ENCODE measurements at places on chromosomes 11 and 22.
A peak's percentile ranks its signal among the peaks of the same experiment; 100 is the strongest.

- no peak for DNase-seq
Measured at GRCh38 chr22:29512031-29512430, 32.0 kb downstream of the NEFH start.

DNA sequence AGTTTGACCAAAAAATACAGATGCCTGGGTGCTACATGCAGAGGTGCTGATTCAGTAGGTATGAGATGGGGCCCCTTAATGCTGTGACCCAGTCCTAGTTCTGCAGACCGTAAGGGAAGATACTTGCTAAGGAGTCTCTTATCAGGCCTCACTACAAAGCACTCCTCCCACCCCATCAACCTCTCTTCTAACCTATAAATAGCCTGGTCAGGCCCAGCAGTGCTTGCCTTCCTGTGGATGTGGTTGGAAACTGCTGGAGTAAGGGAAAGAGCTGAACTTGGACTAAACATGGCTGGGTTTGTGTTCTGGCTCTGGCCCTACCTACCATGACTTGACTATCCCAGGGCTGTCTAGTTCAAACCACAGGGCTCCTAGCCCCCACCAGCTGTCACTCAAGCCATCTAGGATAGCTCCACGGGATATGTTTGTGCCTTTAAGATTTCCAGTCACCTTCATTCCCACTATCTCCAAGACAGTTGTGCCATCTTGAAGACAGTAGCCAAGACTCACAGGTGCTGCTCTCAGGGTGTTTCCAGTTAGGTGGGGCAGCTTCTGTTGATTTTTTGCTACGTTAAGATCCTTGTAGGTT, 9.5 kb upstream of the DKK3 start:
- no peak for DNase-seq

DNA sequence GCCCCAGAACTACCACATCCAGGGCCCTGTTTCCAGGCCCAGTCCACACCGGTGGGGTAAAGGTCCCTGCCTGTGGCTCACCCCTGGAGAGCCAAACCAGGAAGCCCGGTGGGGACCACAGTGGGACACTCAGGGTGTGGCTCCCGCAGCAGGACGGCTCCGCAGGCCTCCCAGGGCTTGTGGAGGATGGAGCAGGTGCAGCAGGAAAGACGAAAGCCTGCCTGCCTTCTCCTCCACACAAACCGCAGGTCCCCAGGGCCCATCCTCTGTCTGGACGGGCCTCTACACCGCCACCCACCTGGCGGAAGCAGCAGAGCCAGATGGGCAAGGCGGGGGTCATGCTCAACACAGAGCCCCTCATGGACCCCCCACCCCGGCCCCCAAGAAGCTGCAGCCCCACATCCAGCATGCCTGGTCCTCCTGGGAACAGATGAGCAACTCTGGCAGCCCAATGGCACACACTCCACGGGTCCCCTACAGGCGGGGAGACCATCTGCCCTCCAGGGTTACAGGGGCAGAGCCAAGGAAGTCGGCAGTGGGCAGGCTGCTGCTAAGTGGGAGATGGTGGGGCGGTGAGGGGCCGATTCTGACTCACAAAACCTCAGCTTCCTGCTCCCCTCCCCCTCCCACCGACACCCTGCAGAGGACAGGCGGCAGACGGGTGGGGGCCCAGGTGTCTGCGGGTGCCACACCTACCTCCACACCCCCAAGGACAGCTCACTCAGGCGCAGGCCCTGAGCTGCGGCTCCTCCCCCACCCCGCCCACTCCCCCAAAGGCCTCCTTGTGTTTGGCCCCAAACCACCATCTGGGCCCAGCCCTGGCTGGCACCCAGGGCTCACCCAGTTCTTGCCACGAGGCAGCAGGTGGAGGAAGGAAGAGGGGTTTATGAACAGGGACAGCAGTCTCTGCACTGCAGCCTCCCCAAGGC, 5.2 kb downstream of the SBF1 start:
- DNase-seq: peak; percentile 20

DNA sequence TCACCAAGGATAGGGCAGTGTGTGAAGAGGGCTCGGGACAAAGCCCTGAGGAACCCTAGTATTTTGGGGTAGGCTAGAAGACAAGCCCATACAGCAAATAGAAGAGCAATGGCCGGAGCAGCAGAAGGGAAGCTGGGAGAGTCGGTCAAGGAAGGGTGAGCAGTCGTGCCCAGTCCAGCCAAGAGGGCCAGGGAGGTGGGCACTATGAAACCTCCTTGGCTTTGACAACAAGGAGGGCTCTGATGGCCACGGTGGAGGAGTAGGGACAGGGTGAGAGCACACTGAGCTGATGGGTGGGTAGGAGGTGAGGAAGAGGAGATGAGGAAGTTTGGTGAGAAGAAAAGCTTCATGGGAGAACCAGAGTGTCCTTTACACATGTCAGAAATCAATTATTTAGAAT, 2.2 kb upstream of the YWHAH start:
- no peak for DNase-seq

GRCh38 chr11:30566482-30566881, 19.7 kb downstream of the MPPED2 start:
- no peak for DNase-seq

GRCh38 chr11:31421820-31422219, 52.2 kb downstream of the DNAJC24 start:
- DNase-seq: no peak

- no peak for DNase-seq
Measured at GRCh38 chr22:24437091-24437490, 9.7 kb downstream of the ADORA2A start.

DNA sequence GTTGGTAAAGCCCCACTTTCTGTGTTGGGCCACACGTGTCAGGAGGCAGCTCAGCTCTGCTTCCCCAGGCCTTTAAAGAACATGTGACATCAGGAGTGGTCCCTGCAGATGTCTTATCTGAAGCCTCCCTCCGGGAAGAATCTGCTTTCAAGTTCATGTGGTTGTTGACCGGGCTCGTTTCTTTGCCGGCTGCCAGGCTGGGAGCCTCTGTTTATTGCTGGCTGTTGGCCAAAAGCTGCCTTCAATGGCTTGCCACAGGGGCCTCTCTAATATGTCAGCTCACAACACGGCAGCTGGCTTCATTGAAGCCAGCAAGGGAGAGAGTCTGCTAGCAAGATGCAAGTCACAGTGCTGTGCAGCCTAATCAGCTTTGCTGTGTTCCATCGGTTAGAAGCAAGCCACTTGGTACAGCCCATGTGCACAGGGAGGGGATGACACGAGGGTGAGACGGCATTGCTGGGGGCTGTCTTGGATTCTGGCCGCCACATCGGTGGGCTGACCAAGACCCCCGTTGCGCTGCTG, 14.6 kb downstream of the MRGPRF start:
- peak; percentile 44 for DNase-seq

DNA sequence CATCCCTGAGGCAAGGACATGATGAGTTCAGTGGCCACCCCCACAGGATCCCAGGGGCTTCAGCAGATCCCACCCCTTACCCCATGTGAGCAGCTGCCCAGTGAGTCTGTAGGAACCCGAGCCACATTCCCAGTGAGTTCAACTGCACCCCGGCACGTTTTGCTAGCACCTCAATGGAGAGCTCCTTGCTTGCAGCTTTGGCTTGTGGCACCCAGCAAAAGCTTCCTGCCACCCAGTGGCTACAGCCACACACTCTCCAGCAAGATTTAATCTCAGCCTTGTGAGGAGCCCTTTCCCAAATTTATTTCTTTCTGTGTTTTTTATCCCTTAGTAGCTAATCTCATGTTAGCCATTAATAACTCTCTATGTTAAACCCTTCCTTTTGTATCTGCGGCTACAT, 4.0 kb downstream of the SAA1 start:
- no peak for DNase-seq

GRCh38 chr11:119181677-119182412, 3.4 kb upstream of the NHERF4 start:
- DNase-seq: no peak

DNA sequence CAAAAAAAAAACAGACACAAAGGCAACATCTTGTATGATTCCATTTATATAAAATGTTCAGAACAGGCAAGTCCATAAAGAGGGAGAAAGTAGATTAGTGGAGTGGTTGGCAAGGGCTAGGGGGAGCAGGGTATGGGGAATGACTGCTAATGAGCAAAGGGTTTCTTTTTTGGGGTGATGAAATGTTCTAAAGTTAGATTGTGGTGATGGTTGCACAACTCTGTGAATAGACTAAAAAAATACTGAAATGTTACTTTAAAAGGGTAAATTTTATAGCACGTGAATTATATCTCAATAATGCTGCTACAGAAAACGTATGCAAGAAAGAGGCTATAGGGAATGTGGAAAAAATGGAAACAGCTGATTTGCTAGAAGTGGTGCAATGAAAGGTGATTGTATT, 155.1 kb downstream of the TENM4 start:
- DNase-seq: no peak

DNA sequence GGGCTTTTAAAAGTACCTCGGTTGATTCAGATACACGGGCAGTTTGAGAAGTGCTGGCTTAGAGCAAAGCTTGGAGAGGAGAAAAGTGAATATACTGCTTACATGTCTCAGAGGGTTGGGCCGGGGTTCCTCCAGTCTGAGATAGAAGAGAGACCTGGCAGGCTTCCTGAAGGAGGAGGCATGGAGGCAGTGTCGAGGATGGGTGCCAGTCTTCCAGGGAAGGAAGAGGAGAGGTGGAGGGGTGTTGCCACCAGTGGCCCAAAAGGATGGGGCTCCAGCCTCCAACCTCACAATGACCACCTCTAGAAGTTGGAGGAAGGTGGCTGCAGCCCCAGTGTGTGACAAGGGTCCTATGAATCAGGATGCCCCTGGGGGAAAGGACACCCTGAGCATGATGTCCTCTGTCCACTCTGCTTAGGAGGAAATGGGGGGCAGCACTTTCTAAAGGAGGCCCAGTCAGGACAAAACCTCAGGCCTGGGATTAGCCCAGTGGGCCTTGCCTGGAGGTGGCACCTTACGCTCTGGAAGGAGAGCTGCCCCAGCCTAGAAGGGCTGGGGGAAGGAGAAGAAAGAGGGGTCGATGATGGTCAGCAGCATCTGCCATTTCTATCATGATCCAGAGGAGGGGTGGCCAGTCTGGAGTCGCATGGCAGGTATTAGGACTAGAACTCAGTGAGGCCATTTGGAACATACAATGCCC, 65.2 kb downstream of the CD82 start:
- no peak for DNase-seq

DNA sequence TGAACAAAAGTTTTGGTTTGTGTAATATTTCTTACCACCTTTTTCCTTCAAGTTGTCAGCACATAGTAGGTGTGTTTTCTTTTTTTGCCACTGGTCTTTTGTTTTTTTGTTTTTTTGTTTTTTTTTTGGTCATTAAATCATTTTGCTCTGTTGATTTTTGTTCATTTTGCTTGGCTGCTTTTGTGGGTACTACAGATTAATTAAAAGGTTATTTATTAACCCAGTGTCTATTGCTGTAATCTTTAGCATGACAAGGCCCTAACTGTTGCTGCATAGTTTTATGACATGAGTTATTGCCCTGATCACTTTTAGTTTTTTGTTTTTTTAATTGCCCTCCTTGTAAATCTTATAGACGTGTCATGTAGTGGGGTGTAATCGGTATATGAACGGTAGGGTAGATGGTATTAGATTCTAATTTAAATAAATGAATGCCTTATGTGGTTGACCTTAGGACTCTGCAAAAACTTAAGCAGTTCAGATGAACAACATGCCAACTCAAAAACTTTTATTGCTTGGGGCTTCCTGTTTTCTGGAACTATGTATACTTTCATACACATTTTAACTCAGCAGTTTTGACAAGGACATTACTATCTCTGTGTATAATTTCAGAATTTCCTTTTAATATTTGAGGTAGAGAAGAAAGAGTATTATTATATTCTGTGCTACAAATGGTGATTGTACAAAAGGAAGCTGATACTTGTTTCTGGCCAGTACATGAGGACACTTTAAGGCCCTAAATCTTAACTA, 7.9 kb downstream of the EWSR1 start:
- DNase-seq: no peak

- no peak for DNase-seq
Measured at GRCh38 chr11:113444502-113445123, 30.6 kb downstream of the DRD2 start.

GRCh38 chr22:45804319-45804985, 132.8 kb downstream of the ATXN10 start:
- DNase-seq: no peak

DNA sequence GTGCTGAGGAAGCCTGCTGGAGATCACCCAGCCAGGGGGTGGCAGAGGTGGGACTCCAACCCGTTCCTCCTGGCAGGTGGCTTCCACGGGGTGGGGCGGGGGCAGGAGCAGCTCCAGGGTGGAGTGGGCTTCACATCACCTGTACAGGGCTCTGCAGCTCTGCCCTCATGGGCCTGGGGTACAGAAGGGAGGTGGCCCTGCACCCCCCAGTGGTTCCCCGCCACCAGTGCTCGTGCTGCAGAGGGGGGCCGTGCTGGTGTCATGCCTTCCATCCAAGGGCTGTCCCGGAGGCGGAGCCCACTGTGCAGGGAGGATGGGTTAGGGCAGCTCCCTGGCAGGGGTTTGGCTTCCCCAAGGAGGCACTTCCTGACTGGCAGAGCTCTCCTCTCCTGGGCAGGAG, 76.4 kb upstream of the SHISAL1 start:
- DNase-seq: no peak

GRCh38 chr22:46058091-46058420, 81.1 kb upstream of the WNT7B start:
- peak; percentile 90 for DNase-seq

- no peak for DNase-seq
Measured at GRCh38 chr11:69238573-69239351, 55.2 kb upstream of the MYEOV start.

GRCh38 chr11:12157241-12157661, 46.9 kb downstream of the MICAL2 start:
- DNase-seq: peak; percentile 82

DNA sequence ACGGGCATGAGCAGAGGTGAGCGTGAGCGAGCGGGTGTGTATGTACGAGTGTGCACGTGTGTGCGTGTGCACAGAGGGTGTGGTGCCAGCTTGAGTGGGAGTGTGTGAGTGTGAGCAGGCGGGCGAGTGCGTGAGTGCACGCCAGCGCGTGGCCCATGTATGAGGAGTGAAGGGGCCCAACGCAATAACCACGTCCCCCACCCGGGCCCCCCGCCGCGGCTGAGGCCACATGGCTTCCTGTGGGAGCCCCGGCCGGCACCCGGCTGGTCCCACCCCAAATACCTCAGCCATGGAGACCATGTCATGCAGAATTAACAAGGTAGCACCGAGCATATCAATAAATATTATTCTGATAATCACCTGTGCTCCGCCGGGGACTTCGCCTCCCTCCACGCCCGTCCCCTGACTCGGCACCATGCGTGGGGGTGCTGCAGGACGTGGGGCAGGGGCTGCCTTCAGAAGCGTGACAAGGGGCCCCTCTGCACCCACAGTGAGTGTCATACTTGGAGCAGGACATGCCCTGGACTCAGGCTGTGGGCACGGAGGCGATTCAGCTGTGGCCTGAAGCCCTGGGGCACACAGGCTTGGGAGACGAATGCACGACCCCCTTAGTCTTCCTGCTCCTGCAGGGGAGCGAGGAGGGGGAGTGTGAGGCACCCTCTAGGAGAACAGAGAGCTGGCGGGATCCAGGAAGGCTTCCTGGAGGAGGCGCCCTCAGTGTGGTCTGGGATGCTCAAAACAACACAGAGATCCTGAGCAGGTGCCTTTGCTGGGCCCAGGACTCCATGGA, 5.6 kb upstream of the TRABD start:
- DNase-seq: no peak

- no peak for DNase-seq
Measured at GRCh38 chr22:38866399-38867123, 5.5 kb downstream of the CBX6 start.

All from fibroblast of skin of scalp (primary cell).